ENCODE measurements at places on chromosomes 3 and 15.

- no peak for DNase-seq
Observed at GRCh38 chr3:169563775-169564059, 99.8 kb downstream of the MECOM start.

GRCh38 chr3:136078421-136079364 lies 113.2 kb downstream of the PPP2R3A start:
- DNase-seq = no peak

DNA sequence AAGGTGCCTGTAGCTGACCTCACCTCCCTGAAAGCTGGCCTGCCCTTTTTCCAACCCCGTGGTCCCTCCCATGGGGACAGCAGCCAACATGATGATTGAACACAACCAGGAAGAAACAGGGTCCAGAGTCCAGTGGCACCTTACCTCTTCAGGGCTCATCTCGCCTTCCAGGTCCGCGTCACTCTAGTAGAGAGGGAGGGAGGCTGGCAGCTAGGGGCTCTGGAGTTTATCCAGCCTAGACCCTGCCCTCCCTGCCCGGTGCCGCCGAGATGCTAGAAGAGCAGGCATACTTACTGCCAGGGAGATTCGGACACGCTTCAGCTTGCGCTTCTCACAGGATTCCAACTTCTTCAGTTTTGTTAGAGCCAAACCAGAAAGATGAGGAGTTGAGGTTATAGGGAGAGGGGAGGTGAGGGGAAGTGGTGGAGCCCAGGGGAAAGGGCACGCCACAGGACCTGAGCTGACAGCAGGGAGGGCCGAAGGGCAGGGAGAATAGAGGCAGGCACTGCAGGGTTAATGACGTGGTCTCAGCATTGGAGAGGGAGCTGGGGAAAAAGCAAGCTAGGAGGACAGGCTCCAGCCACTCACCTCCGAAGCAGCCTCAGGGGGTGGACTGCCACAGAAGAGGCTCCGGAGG lies 9.1 kb downstream of the CLCN2 start:
- DNase-seq = no peak

- DNase-seq = no peak
Observed at GRCh38 chr3:195609229-195609628, 25.5 kb upstream of the APOD start.

GRCh38 chr3:50267280-50267913 lies 1.6 kb upstream of the SEMA3B start:
- no peak for DNase-seq

DNA sequence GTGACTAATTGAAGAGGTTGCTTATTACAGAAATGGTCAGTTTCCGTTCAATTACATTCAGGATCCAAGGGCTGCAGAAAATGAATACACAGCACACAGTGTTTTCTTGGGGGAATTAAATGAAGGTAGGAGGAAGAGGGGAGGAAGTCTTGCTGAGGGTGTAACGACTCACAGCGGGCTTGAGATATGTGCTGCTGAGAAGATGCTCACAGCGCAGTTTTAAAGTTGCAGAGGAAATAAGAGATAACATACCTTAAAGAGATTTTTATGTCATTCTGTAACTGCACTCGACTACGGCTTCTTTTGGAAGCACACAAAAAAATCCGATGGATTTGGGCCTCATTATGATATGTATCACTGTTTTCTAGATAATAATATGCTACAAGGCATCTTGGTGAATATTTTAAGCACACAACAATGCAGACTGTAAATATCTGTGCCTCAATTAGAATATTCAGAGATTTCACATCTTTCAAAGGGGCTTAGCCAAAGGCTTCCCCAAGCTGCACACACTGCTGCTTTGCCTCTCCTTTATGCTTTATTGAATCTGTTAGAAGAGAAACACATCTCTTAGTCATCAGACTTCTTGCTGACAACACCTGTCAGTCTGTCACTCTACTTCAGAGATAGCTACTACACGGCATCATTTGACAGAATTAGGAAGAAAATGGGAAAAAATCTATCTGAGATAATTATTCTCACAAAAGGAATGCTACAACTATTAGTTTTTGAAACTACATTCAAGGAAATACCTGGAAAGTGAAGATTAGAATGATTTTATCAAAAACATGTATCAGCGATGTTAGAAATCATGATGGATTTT lies 773.2 kb downstream of the OTOL1 start:
- DNase-seq = no peak

- DNase-seq = no peak
Observed at GRCh38 chr3:68072062-68072461, 417.6 kb upstream of the SUCLG2 start.

- no peak for DNase-seq
Observed at GRCh38 chr3:42746455-42747450, 26.3 kb downstream of the CCDC13 start.

All from GM12864 (cell line).